ENCODE measurements at places on chromosomes 7 and 10.
A peak's percentile ranks its signal among the peaks of the same experiment; 100 is the strongest.

DNA sequence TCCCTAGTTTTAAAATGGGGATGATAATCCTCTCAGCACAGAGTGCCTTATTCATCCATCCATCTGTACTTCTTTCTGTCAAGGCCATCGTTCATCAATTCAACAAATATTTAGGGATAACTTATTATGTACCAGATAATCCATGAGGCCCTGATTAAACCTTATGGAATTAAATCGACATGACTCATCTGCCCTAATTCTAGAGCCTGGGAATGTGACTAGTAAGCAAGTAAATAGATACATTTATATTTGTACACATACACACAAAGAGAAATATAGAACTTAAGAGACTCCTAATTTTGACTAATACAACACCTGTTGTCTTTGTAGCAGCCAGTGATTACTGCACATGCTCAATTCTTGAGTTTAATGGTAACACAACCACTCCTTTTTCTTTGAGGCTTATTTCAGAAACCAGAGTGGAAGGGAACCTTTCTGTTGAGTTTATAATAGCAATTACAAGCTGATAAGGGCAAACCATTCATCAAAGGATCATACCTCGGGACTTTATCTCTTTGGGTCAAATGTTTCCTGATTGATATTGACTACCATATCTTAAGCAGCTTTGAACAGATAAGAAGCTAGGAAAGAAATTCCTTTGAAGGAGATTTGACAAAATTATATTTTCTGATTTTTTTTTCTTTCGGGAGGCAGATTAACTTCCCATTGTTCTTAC, 122.7 kb downstream of the ARID5B start:
- DNase-seq, result no peak

- no peak for DNase-seq
These were observed 457.6 kb downstream of the LRMDA start for GRCh38 chr10:75889051-75889450.

DNA sequence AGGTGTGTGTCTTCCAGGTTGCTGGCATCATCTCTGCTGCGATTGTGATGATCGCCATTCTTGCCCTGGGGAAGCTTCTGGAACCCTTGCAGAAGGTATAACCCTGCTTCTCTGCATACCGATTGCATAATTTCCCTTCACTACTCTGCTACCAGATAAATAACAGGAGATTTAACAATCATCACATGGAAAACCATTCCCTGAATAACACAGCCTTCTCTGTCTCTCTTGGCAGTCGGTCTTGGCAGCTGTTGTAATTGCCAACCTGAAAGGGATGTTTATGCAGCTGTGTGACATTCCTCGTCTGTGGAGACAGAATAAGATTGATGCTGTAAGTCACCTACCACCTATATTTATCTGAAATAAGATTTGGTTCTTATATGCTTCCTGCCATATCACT, 33.8 kb downstream of the SLC26A4 start:
- DNase-seq, result no peak

- DNase-seq, result no peak
These were observed 45.0 kb upstream of the IFRD1 start for GRCh38 chr7:112405286-112405685.

- no peak for DNase-seq
These were observed 293.5 kb downstream of the GPAM start for GRCh38 chr10:111890046-111890445.

- peak; percentile 52 for DNase-seq
These were observed 68.4 kb upstream of the DUSP5 start for GRCh38 chr10:110429301-110429700.

GRCh38 chr7:144531181-144531580, 127.7 kb upstream of the NOBOX start:
- DNase-seq, result no peak

DNA sequence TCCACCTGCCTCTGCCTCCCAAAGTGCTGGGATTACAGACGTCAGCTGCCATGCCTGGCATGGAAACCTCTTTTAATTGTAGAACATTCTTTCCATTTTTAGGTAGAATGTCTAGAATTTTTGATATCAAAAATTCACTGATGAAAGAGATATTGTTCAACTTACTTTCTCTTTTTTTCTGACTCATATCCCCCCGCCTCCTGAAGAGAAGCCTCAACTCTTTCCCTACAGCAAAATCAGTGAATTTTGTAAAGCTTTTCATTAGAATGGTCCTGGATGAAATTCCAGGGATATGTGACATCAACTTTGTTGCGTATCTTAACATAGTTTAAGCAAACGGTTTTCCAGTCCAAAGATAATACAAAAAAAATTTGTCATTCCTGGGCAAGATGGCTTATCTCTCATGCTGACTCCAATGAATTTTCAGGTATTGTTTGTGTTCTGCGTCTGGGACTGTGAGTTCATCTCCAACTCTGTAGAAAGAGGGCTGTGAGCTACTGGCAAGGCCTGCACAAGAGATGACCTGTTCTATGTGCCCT, 256.8 kb downstream of the BMPER start:
- DNase-seq, result no peak

DNA sequence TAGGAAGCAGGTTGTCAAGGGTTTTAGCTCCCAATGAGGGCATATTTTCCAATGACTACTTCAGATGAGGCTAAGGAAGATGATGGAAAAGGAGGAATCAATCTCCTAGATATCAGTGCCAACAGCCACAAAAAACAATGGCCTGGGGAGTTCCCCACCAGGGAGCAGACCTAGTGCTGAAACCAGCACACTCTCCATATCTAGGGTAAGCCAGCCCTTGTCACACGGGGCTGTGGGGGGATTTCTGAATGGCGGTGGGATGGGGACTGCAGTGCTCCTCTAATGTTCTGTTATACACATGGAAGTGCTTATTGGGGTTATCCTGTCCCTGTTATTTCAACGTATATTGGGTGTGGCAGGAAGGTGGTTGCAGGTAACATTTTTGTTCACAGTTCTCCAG, 18.5 kb downstream of the EPC1 start:
- DNase-seq, result no peak

DNA sequence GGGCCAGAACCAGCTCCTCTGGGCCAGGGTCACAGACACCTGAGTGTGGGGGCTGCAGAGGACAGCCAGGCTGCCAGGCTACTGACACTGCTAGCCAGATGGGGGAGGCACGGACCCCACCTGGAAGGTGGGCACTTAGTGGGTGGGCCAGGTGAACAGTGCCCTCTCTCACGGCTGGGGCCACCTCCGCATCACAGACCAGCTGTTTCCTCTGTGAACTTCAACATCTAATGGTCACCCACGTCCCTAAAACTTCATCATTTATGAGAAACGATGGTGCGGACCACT, 80.4 kb downstream of the MKI67 start:
- DNase-seq, result no peak

DNA sequence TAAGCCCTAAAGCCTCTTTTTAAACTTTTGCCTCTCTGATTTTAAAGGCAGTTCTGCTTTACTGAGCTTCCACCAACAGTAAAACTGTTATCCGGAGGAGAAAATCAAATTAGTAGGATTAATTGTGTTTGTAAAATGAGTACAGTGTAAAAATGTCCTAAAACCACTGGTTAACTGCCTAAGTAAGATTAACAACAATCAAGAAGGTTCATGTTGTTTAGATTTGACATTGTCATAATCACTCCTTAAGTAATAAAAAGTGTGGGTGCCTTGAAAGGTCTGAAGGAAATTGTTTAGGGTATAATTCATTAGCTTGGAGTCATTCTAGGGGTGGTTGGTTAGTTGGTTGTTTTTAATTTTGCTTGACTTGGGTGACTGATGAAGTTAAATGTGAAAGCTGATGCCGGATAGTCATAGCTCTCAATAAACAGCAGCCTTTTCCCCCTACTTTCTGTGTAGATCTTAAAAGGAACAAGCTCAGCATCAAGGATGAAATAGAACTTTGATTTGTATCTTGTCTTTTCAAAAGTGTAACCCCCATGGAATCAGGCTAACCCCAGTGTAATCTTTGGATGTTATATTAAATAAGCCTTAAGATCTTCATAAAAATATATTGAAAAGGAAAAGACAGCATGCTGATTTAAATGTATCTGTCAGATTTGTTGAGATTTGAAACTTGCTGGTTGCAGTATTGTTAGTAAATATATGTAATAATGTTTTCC, 148.3 kb downstream of the ARID5B start:
- peak; percentile 47 for DNase-seq

- DNase-seq, result no peak
These were observed 245.8 kb downstream of the ARHGAP21 start for GRCh38 chr10:24477915-24478314.

GRCh38 chr10:117914334-117914733, 132.4 kb downstream of the RAB11FIP2 start:
- no peak for DNase-seq

GRCh38 chr10:14936584-14936983, 17.3 kb downstream of the DCLRE1C start:
- DNase-seq, result no peak

DNA sequence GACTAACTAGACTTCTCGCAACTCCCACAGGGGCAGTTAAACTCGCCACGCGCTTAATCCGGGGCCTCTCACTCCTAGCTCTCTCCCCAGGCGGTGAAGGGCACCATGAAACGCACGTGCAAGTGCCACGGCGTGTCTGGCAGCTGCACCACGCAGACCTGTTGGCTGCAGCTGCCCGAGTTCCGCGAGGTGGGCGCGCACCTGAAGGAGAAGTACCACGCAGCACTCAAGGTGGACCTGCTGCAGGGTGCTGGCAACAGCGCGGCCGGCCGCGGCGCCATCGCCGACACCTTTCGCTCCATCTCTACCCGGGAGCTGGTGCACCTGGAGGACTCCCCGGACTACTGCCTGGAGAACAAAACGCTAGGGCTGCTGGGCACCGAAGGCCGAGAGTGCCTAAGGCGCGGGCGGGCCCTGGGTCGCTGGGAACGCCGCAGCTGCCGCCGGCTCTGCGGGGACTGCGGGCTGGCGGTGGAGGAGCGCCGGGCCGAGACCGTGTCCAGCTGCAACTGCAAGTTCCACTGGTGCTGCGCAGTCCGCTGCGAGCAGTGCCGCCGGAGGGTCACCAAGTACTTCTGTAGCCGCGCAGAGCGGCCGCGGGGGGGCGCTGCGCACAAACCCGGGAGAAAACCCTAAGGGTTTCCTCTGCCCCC, 19.5 kb downstream of the WNT8B start:
- DNase-seq, result peak; percentile 57

DNA sequence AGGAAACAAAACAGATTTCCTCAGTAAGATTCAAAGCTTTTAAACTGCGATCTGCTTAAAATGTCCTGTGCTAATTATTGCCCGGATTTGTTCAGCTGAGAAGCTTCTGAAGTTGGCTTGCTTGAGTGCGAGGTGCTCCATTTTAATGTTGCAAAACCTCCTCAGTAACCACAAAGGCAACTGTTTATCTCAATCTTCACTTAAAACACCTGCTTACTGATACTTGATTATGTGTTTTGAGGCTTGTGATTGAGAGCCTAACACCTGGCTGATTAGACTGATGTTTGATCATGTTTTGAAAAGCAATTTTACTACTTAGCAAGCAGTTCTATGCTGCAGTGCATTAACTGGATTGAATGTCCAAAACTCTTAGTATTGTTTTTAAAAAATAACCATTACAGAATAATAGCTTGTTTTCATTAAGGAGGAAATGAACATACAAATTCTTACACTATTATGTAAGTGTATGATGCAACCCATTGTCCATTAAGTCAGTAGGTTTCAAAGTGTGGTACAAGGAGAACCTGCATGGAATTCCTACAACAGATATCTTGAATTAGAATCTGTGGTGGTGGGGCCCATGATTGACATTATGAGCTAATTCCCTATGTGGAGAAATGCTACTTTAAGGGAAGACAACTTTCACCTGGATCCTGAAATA, 96.9 kb upstream of the FAM180A start:
- peak; percentile 72 for DNase-seq

GRCh38 chr10:13512564-13512963, 16.2 kb downstream of the BEND7 start:
- DNase-seq, result no peak

- no peak for DNase-seq
These were observed 59.7 kb downstream of the PROSER2 start for GRCh38 chr10:11882646-11883375.

DNA sequence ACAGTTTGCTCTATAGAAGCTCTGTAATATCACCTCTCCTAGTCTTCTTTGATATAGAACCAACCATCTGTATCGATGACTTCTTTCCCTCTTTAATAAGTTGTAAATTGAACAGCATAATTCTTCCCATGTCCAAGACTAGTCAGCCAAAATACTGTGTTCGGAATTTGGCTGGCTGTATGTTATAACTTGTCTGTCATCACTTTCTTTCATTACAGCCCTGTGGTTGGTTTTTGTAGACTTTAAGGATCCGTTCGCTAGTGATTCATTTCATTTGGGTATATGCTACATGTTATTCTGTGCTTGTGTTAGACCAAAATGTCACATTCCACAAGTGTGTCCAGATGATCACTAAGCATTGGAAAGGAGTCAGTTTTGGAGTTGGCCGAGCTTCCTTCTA, 155.4 kb upstream of the ITGB1 start:
- DNase-seq, result no peak

DNA sequence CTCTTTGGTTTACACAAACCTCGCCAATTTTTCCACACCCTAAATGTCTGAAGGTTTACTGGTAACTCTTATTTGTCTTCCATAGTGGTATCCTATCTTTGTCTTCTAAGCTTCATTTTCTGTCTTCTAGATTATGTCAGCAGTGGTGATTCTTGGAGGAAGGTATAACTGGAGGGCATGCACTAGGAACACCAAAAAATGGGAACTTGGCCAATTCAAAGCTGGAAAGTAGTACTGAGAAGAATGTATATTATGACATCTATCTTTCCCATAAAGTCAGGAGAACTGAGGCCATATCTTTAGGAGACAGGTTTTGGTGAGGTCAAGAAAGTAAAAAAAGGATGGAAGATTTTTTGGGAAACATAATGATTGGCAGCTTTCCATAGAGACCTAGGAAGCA, 113.3 kb downstream of the CPEB3 start:
- DNase-seq, result no peak

- DNase-seq, result no peak
These were observed 369.5 kb downstream of the ABCA13 start for GRCh38 chr7:48540746-48541145.

DNA sequence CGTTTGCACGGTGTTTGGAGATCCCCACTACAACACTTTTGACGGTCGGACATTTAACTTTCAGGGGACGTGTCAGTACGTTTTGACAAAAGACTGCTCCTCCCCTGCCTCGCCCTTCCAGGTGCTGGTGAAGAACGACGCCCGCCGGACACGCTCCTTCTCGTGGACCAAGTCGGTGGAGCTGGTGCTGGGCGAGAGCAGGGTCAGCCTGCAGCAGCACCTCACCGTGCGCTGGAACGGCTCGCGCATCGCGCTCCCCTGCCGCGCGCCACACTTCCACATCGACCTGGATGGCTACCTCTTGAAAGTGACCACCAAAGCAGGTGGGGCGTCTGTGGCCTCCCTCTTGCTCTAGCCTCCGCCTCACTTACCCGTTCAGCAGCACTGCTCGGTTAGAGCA, 173.5 kb downstream of the BMPER start:
- DNase-seq, result no peak

- DNase-seq, result no peak
These were observed 15.1 kb downstream of the ANTXRL start for GRCh38 chr10:46301721-46302479.

GRCh38 chr7:48710995-48711394, 213.4 kb upstream of the CDC14C start:
- no peak for DNase-seq

DNA sequence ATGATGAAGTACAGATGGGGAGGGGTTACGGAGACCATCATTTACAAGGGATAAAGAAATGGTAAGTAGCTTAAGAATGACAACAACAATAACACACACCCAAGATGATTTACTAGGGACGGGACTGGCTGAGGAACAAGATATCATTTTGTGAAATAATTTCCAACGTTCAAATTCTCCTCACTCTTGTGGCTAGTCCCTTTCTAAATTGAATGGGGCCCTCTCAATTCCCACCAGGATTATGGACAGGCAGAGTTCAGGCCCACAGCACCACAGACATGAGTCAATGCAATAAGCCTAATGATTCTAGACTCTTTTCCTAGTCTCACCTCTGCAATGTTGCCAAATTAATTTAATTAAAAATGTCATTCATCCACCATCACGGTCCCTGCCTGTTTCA, 448.1 kb downstream of the KCNMA1 start:
- no peak for DNase-seq

Measured in renal cortical epithelial cell (primary cell).